ENCODE measurements at places on chromosomes 4 and X.

DNA sequence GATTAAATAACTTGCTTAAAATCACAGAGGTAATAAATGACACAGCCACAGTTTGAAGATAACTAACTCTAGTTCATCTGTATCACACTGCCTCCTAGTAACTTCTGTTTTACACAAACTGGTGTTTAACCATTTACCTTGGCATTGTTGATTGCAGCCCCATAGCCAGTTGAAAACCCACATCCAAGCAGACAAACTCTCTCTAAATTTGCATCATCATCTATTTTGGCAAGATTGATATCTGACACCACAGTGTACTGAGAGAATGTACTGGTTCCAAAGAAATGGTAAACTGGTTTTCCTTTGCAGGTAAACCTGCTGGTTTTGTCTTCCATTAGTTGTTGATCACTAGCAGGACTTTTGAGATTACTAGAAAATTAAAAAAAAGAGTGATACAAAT, 7.8 kb downstream of the ADH4 start:
- DNase-seq, result no peak

GRCh38 chrX:154804957-154805695, at the start of gene MPP1:
Gene MPP1 (minus strand): TSS chrX:154805485. CDS start chrX:154805373, 112 bp downstream.
- DNase-seq, result peak; percentile 88

DNA sequence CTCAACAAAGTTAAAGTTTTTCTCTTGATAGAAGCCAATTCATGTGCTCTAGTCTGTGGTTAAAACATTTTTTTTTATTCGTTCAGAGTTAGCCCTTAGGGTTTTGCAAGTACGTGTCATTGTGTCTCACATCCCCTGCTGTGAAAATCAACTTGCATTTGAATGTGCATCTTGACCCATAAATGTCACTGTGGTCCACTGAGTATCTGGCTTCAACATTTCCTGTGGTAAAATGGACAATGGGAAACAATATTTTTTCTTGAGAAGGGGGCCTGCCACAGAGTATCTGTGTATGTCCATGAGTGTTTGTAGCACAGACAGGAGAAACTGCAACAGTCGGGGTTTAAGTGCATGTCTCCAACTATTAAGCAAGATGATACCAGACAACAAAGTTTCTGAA, 554.8 kb upstream of the TENM3 start:
- no peak for DNase-seq

- no peak for DNase-seq
Measured at GRCh38 chr4:89222170-89222569, 85.4 kb downstream of the GPRIN3 start.

DNA sequence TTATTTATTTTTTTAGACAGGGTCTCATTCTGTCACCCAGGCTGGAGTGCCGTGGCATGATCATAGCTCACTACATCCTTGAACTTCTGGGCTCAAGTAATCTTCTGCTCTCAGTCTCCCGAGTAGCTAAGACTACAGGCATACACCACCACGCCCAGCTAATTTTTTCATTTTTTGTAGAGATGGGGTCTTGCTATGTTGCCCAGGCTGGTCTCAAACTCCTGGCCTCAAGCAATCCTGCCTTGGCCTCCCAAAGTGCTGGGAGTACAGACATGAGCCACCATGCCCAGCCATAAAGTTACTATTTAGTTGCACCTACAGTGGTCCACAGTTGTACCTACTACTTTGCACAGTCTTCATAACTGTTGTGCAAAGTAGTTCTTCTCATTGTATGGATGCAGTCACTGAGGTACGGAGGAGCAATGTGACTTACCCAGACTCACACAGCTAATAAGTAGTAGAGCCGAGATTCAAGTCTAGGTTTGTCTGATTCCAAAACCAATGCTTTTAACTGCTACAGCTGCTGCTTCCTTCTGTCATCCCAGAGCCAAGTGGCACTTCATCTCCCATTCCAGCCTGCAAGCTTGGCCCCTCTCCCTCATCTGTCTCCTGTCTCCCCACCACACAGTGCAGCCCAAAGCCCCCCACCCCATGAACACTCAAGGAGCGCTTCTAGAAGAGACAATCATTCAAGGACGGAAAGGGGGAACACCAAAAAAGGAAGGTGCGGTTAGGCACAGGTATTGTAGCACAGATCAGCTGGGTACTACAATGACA, 24.0 kb upstream of the IQSEC2 start:
- DNase-seq, result no peak

- DNase-seq, result no peak
Measured at GRCh38 chr4:49000806-49001205, 14.7 kb downstream of the CWH43 start.

DNA sequence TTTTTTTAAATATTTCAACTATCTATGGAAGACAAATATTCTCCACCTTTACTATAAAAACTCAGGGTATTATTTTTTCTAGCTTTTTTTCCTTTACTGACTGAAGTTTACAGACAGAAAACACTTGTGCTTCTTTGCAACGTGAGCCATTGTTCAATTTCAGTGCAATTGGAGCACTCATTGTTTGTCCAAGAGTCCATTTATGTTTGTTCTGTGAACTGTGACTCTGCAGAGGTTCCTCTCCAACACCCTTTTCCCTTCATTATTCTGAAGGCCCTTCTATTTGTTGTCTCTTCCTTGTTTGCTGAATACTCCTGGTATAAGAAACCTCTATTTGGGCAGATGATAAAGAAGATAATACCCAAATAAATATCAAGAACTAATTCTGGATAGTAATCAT, 37.4 kb downstream of the DAPP1 start:
- DNase-seq, result no peak

DNA sequence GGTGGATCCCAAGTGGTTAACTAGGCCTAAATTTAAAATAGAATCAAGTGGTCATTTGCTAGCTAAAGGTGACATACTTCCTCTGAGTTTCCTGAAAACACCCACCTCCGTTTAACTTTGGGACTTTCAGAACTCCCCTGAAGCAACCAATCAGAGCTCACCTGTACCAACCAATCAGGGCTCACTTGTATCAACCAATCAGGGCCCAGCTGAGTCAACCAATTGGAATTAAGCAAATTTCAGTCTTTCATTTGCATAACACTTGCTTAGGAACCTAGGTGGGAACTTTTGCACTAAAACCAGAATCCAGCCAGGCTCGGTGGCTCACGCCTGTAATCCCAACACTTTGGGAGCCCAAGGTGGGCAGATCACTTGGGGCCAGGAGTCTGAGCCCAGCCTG, 15.9 kb downstream of the GPC4 start:
- no peak for DNase-seq

GRCh38 chrX:39984191-39984956, 113.4 kb downstream of the BCOR start:
- no peak for DNase-seq

- DNase-seq, result no peak
Measured at GRCh38 chrX:142702749-142703148, 323.0 kb upstream of the SPANXN4 start.

GRCh38 chrX:23779025-23779424, 3.9 kb upstream of the SAT1 start:
- DNase-seq, result no peak

DNA sequence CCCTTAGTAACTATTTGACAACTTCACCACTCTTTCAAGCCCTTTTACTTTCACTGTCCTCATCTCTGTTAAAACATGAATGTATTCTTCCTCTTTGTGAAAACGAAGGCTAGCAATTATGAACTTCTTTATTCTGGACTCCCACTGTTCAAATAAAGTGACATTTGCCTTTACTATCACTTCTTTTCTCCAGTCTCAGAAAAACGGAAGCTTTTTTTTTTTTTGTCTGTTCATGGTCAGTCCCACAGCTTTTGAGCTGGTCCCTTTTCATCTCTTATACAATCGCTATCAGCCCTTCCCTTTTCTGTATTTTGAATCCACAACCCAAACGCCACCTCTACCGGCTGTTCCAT, 327.7 kb downstream of the DKK2 start:
- no peak for DNase-seq

- DNase-seq, result no peak
Measured at GRCh38 chrX:119753639-119754257, 4.6 kb upstream of the SOWAHD start.

DNA sequence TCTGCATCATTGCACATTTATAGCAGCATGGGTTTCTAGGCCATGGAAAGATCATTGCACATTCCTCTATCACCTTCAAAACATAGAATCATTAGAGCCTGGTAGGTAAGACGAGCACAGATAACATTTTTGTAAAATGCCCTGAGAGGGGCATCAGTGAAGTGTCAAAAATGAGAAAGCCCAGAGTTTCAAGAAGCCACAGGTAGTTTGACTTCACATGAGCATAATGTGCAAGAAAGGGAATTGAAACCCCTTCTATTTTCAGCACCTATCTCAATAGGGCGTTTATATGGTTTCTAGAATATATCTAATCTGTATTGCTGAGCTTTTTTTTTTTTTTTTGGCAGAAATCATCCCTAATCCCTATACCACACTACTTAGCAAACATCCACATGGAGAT, 2441.7 kb downstream of the ARAP2 start:
- DNase-seq, result no peak

GRCh38 chr4:147480891-147481576, at the start of gene EDNRA:
Gene EDNRA (plus strand): TSS chr4:147481097. CDS start chr4:147485682, 4,585 bp downstream.
- peak; percentile 71 for DNase-seq

GRCh38 chrX:9638871-9639270, 126.8 kb downstream of the GPR143 start:
- DNase-seq, result no peak

DNA sequence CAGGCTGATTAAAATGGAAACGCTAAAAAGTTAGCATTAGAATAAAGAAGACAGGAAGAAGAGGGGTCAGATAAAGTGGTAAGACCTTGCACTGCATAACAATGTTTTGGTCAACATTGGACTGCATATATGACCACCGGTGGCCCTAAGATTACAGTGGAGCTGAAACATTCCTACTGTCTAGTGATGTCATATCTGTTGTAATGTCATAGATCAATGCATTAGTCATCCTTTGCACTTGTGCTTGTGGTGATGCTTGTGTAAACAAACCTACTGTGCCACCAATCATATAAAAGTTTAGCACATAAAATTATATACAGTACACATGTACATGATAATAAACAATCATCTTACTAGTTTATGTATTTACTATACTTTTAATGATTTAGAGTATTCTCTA, 73.0 kb downstream of the TMEM165 start:
- DNase-seq, result no peak

DNA sequence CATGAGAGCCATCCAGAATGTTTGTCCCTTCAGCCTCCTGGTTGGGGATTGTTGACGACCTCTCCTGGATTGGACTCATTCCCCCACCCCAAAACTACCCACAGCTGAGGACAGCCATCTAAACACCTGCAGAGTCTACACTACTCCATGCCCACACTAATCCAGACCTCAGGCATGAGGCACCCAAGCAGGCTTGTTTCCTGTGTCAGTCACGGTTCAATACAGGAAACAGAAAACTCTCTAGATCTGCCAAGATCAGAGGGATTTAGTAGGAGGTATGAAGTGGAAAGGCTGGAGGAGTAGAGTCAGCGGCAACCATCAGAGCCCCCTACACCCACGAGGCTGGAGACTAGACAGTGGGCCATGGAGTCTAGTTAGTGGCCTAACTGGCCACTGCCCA, 37.7 kb downstream of the HAND2 start:
- no peak for DNase-seq

GRCh38 chrX:9301836-9302235, 163.0 kb upstream of the TBL1X start:
- no peak for DNase-seq

- no peak for DNase-seq
Measured at GRCh38 chr4:169209388-169209883, 61.3 kb downstream of the SH3RF1 start.

DNA sequence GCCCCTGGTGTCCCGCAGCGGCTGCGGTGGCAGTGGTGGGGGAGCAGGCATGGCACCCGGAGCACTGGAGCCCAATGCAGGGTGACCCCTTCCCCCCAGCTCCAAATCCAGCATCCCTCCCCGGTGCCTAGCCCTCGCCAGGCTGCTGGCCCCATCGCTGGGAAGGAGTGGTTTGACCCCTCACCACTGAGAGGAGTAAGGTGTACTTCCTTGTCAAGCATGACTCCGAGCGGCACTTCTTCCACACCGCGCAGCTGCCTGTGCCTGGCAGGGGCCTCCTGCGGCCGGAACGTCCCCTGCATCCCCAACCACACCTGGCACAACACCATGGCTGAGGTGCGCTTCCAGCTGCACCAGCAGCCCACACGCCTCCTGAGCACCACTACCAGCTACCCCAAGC, 27.0 kb downstream of the LRPAP1 start:
- DNase-seq, result no peak

- DNase-seq, result no peak
Measured at GRCh38 chr4:162011089-162011488, 152.7 kb downstream of the FSTL5 start.

GRCh38 chr4:168689791-168690190, 192.9 kb downstream of the PALLD start:
- DNase-seq, result no peak

GRCh38 chrX:150200820-150201287, 162.3 kb upstream of the MAMLD1 start:
- no peak for DNase-seq

DNA sequence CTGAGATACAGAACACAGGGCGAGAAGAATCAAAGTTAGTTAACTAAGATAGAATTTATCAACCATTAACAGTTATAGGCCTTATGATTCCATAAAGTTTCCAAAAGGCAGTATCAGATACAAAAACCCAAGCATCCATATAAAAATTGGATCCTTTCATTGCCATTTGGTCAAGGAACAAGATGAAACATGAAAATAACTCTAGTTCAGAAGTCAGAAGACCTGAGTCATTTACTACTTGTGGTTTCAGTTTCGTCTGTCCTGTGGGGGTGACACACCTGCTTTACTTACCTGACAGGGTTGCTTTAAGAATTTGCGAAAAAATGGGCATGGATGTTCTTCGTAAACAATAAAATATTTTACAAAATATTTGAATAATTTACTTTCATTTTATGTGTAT, 130.8 kb downstream of the ANAPC10 start:
- no peak for DNase-seq

GRCh38 chr4:84750960-84751283, 168.0 kb downstream of the CDS1 start:
- DNase-seq, result no peak

- DNase-seq, result no peak
Measured at GRCh38 chrX:24398766-24399165, 38.3 kb downstream of the SUPT20HL1 start.

GRCh38 chr4:181597766-181598165, 645.4 kb upstream of the TENM3 start:
- no peak for DNase-seq

DNA sequence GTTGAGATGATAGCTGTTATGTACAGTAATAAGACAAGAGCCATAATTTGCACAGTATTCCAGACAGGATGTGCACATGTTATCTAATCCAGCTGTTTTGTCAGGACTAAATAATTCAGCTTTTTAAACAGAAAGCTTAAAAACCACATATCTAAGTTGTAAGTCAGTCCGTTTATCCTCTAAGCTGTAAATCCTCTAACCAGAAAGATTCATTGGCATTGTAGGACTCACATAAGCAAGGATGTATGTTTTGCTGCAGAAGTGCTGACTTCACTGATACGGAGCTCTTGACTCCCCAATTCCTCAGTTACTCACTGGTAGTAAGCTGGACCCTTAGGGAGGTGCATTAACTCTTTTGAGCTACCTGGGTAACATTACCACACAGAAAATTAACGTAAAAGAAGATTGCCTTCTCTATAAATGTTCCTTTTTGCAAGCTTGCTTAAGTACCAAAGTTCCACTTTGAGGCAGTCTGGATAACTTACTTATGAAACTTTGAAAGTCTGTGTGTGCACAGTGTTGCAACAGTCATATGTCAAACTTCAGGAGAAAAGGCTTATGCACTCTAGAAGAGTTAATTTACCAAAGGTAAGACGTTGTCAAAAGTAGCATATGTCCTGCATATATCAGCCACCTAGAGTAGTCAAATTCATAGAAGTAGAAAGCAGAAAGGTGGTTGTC, 58.3 kb upstream of the MAGEB2 start:
- no peak for DNase-seq

GRCh38 chrX:28582511-28582910, 4.7 kb upstream of the IL1RAPL1 start:
- DNase-seq, result no peak

All from upper lobe of right lung (tissue), 1 donor.